ENCODE measurements at places on chromosomes 4 and X. TPM values are rescaled to one million over a fixed set of nuclear protein-coding genes. Genes with fewer than 3 reads are reported as not detected.

Gene TRPC3
- not detected for polyA plus RNA-seq

Gene AKAP4
- not detected for polyA plus RNA-seq

Gene TMSB15C
- 1.5 TPM for polyA plus RNA-seq

Gene WNK3
- 0.27 TPM for polyA plus RNA-seq

Gene TRPC5OS
- not detected for polyA plus RNA-seq

Gene TEX13D
- not detected for polyA plus RNA-seq

Gene TBC1D8B
- 3.3 TPM for polyA plus RNA-seq

Gene CXCL11
- polyA plus RNA-seq: 1.4 TPM

Gene PTCHD1
- polyA plus RNA-seq: not detected

Gene CT83
- not detected for polyA plus RNA-seq

Gene F9
- not detected for polyA plus RNA-seq

Gene MAOB
- 0.10 TPM for polyA plus RNA-seq

Gene SMIM10L2A
- polyA plus RNA-seq: 1.3 TPM

Gene RNF4
- polyA plus RNA-seq: 78.3 TPM

Gene DMRTC1B
- not detected for polyA plus RNA-seq
